ENCODE measurements at places on chromosomes 3 and 15.

DNA sequence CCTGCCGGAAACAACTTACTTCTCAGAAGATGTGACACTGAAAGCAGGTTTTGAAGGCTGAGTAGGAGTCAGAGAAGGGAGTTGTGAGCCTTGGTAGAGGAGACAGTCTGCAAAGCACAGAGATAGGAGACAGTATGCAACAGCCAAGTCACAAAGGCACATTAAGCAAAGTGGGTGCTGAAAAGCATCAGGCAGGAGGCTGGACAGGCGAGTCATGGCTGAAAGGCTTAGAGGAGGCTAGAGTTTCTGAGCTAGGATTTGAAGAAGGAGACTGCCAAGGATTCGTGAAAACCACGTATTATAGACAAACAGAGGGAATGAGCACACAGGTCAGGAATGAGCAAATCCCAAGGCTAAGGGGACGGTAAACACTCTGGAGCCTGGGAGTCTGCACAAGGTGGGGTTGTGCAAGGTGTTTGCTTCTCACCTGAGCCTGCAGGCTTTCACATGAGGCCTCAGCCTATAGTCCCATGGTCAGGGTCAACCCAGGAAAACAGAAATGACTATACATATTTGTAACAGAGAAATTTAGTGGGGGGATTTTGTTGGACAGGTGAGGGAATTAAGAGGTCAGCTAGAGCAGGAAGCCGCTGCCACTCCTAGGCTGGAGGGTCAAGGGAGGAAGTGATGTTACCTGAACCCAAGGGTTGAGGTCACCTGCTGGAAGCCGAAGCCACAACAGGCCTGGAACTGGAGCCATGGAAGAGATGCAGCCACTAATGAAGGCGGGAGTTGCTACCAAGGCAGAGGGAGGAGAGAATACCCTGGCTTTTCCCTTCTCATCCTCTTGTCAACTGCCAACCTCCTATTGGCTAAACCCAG lies 23.1 kb upstream of the TRIM71 start:
- no peak for DNase-seq

DNA sequence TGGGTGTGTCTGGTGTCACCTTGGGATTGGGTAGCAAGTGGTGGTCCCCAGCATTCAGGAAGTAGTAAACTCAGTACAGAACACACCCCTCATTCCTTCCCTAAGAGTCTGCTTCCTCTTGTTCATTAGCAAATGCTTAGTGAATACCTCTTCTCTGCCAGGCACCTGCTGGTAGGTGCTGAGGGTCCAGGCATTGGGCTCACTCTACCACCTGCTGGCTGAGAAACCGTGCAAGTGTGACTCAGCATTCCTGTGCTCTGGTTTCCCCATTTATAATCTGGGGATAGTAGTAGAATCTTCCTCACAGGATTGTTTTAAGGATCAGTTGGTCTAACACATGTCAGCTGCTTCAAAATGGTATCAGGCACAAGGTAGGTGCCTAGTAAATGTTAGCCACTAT lies 4.8 kb downstream of the SHF start:
- DNase-seq = no peak

- peak; percentile 8 for DNase-seq
These were observed 17.9 kb upstream of the PAQR5 start for GRCh38 chr15:69280783-69281182.

DNA sequence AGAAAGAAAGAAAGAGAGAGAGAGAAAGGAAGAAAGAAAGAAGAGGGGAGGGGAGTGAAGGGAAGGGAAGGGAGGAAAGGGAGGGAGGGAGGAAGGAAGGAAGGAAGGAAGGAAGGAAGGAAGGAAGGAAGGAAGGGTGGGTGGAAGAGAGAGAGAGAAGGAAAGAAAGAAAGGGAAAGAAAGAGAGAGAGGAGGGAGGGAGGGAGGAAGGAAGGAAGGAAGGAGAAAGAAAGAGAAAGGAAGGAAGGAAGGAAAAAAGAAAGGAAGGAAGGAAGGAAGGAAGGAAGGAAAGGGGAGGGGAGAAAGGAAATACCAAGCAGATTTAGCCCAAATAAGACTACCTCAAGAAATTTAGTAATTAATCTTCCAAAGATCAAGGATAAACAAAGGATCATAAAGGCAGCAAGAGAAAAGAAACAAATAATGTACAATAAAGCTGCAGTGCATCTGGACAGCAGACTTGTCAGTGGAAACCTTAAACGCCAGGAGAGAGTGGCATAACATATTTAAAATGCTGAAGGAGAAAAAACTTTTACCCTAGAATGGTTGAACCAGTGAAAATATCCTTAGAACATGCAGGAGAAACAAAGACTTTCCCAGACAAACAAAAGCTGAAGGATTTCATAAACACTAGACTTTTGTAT lies 427.6 kb downstream of the TBL1XR1 start:
- no peak for DNase-seq

- peak; percentile 16 for DNase-seq
These were observed 26.1 kb upstream of the VPS8 start for GRCh38 chr3:184785890-184786279.

Data from fibroblast of the aortic adventitia (primary cell).